ENCODE measurements at places on chromosomes 7 and 10.
A peak's percentile ranks its signal among the peaks of the same experiment; 100 is the strongest.

- peak; percentile 59 for DNase-seq
Observed at GRCh38 chr7:157299613-157300368, 37.0 kb upstream of the DNAJB6 start.

- no peak for DNase-seq
Observed at GRCh38 chr7:111388912-111389311, 173.4 kb downstream of the IMMP2L start.

- no peak for DNase-seq
Observed at GRCh38 chr7:91239171-91239604, 25.0 kb upstream of the FZD1 start.

GRCh38 chr10:72353028-72353964 lies 1.4 kb downstream of the DNAJB12 start:
- DNase-seq: no peak

Data from activated naive CD4-positive, alpha-beta T cell treated with Interleukin-2 at 50 U/mL for 16 hours (primary cell).